ENCODE measurements at places on chromosomes 11 and 22.

DNA sequence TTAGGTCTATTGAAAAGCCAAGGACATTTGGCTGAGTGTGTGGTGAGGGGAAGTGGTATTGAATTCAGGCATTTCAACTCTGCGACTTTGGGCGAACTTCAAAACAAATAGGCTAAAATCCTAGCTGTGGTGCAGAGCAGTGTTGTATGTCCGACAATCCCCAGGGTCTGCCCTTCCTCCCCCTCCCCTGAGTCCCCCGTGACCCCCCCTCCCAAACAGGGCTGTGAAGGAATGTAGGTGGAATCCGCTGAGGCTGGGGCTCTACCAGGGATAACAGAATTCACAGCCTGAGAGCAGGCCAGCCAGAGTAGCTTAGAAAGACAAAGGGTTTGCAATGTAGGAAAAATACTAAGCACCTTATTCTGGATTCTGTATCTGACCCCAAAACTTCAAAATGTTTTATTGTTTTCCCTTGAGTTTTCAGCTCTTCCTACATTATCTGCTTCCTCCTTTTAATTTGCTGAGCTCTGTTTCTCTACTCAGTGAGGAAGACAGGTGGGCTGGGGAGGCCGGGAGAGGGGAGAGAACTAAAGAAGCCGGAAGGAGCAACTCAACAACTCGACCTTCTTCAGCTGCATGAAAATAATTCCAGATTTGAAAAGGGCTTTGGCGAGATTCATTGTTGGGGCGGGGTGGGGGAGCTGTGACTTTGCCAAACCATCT, 315.2 kb downstream of the BLID start:
- no peak for DNase-seq

- no peak for DNase-seq
Observed at GRCh38 chr11:61201476-61201875, 1.8 kb upstream of the PGA3 start.

DNA sequence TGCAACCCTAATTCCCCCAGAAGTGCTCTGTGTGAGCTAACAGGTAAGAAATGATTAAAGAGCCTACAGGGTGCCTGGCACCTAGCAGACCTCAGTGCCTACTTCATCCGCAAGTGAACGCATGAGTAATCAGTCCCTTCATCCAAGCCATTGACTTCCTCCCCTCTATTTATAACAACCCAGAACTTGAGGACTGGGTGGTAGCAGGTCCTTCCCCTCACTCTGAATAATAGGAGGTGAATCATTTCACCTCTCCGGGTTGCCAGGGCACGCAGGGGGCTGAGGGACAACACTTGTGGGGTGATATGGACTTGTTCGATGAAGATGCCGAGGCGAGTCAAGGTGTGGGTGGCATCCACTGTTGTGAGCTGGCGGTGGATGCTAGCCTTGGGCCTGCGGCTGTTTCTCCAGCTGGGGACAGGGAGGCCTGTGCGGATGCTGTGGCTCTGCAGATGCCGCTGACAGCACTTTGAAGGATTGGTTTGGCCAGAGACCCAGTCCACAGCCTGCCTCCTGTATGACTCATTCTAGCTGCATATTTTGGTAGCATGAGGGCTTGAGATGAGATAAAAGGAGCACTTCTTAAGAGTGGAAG, 11.7 kb upstream of the SORL1-AS1 start:
- peak; percentile 59 for DNase-seq

DNA sequence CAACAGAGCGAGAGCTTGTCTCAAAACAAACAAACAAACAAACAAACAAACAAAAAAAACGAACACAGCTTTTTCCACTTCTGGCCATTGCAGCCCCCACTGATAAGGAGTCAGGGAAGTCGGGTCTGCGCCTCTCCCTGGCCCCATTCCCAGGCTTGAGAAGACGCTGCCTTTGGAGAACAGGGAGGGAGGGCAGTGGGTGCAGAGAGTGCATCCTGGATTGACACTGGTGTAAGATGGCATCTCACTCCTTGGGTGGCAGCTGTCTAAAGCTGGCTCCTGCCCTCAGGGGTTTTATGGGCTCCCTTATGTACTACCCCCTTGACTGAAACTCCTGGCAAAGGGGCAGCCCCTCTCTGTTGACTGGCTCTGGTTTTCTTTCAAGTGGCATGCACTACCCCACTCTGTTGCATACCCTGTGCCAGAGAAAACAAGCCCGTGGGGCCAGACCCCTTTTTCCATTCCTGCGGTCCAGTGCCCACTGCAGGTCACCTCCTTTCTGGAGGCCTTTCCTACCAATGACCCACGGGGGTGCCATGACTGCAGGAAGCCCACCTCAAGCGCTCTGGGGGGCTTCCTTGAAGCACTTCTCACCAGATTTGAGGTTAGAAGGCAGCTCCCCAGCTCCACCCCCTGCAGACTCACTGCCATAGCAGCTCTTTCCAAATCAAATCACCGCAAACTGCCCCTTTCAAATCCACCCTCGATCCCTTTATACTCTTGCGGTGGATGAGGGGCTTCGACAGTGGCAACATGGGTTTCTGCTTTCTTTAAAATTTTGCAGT, 12.7 kb downstream of the DRAP1 start:
- DNase-seq, result no peak

DNA sequence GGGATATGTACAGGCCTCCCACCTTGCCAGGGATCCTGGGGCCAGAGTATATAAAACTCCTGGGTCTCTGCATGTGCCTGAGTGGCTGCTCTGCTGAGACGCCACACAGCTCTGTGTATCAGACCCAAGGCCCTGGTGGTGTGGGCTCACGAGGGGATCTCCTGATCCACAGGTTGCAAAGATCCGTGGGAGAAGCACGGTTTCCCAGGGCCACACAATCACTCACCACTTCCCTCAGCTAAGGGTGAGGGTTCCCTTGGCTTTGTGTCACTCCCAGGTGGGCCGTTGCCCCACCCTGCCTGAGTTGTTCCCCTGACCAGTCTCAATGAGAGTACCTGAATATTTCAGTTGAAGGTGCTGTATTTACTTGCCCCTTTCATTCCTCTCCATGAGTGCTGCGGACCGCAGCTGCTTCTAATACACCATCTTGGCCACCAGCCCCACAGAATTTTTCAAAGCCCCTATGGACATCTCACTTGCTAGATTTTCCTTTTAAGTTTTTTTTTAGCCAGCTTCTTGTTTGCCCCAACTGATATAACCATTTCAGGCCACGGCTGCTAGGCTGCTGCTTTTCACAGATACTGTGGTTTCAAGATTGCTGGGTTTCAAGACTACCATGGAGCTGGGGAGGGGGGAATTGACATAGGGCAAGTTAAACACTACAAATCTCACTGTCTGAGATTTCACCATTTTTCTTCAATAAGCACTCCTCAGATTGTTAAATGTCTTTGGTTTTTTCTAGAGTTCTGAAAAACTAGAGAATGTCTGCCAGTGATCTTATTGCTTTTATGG, 13.7 kb upstream of the DEPDC7 start:
- DNase-seq, result no peak

DNA sequence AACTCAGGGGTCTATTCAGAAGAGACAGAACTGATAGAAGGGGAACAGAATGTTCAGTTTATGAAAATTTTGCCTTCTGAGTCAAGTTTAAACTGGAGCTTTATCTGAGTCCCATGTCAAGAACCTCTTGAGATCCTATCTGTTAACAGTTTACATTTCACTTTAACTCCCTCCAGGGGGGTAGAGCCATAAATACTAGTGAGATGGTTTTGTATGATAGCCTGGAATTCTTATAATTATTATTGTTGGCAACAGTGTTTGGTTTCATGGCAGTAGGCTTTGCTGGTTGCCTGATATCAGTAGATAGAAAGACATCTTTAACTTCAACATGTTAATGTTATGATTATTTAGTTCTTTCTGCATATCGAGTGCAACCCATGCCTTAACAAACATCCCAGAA, 498.5 kb downstream of the INSC start:
- no peak for DNase-seq

GRCh38 chr11:96215110-96215782, 127.7 kb downstream of the MAML2 start:
- DNase-seq, result no peak

DNA sequence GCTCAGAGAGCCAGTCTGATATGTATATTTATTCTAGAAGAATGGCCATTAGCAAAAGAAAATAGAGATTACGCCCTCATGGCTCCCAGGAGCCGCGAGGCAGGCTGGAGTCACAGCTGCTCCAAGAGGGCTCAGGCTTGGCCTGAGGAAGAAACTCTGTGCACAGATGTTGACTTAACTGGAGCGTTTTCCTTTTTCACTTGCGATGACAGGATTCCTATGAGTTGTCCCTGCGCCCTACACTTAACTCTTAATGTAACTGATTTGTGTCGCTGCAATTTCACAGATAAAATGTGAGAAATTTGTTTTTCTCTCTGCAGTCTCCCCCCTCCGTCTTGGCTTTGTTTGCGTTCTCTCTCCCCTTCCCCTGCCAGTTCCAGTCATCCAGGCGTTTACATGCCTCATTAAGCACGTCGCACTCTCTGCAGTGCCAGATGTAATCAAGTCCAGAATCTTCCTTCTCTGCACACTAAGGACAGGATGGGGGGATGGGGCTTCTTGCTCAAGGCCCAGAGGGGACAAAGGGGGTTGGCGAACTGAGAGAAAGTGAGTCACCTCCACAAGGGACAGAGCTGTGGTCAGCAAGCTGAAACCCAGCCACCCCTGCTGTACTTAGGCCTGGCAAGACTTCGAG, 1060.1 kb downstream of the NTM start:
- DNase-seq, result no peak

- no peak for DNase-seq
Observed at GRCh38 chr11:130156108-130157022, 3.2 kb upstream of the ST14 start.

GRCh38 chr11:108601150-108601549, 7.6 kb upstream of the EXPH5 start:
- no peak for DNase-seq

DNA sequence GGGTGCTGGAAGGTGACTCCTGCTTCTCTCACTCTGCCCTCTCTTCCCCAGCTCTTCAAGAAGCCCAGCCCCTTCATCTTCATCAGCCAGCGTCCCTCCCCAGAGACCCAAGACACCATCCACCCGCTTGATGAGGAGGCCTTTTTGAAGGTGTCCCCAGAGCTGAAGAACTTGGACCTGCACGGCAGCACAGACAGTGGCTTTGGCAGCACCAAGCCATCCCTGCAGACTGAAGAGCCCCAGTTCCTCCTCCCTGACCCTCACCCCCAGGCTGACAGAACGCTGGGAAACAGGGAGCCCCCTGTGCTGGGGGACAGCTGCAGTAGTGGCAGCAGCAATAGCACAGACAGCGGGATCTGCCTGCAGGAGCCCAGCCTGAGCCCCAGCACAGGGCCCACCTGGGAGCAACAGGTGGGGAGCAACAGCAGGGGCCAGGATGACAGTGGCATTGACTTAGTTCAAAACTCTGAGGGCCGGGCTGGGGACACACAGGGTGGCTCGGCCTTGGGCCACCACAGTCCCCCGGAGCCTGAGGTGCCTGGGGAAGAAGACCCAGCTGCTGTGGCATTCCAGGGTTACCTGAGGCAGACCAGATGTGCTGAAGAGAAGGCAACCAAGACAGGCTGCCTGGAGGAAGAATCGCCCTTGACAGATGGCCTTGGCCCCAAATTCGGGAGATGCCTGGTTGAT, 12.6 kb downstream of the IL10RA start:
- DNase-seq, result no peak

DNA sequence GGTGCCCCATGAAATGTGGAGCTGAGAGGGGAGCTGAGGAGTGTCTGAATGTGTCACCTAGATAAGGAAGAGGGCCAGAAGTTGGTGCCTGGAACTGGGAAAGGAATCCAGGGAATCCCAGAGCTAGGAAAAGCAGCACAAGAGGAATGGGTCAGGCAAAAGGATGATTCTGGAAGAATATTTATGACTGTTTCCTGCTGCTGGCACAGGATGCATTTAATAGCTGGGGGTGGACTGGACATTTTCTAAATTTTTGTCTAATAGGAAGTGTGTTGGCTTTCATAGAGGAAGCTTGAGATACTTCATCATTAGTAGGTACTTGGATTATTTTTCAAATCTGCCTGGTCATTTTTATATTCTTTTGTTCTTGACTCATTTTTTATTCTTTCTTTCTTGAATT, 17.4 kb upstream of the MRGPRX2 start:
- DNase-seq, result no peak
